GOT3 (cell line): ENCODE measurements at places on chromosomes 12 and 14.

DNA sequence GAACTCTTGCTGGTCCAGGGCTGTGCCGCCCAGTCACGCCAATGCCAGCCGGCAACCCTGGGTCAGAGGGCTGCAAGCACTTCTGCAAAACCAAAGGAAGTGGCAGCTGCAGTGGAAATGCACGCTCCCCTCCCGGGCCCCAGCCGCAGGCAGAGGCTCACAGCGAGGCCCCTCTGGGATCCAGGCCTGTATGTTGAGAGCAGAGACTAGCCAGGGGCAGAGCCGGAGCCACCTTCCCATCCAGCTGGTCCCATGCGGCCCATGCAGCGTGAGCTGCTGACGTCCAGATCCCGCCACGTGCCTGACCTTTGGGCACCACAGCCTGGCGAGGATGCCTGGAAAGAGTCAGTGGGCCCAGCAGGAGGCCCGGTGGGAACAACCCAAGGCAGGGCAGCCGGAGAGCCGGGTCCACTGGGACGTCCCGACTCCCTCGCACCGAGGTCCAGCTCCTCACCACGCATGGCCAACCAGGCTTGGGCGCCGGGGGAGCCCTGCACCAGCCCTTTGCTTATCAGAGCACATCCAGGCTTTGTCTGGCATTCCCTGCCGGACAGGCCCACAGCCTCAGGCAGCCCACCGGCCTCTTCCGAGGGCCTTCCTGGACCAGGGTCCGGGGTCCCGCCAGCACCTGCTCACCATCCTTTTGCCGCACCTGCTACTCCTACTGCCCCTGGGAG is 4.3 kb downstream of the GPR132 start:
- DNase-seq: no peak

GRCh38 chr14:46136456-46136855 is 515.1 kb downstream of the RPL10L start:
- no peak for DNase-seq

DNA sequence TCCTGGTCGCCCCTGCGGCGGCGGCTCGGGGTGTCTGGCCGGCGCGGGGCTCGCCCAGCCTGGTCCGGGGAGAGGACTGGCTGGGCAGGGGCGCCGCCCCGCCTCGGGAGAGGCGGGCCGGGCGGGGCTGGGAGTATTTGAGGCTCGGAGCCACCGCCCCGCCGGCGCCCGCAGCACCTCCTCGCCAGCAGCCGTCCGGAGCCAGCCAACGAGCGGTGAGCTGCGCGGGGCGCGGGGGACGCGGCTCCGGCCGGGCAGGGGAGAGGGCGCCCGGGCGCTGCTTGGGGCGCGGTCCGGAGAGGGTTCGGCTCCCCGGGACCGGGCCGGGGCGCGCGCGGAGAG is at the start of gene LGALS3:
TSS of gene LGALS3 (plus strand) at position 167 of the 342 bp plus-strand sequence. CDS start 8,122 bp downstream, outside the sequence.
- no peak for DNase-seq

DNA sequence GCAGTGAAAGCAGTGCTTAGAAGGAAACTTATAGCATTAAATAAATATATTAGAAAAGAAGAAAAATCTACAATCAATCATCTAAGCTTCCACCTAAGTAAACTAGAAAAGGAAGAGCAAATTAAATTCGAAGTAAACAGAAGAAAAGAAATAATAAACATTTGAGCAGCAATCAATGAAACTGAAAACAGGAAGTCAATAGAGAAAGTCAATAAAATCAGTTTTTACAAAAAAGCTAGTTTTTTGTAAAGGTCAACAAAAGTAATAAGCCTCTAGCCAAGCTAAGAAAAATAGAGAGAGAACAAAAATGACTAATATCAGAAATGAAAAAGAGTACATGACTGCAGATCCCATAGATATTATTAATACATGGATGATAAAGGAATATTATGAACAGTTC is 34.2 kb upstream of the KTN1 start:
- no peak for DNase-seq

DNA sequence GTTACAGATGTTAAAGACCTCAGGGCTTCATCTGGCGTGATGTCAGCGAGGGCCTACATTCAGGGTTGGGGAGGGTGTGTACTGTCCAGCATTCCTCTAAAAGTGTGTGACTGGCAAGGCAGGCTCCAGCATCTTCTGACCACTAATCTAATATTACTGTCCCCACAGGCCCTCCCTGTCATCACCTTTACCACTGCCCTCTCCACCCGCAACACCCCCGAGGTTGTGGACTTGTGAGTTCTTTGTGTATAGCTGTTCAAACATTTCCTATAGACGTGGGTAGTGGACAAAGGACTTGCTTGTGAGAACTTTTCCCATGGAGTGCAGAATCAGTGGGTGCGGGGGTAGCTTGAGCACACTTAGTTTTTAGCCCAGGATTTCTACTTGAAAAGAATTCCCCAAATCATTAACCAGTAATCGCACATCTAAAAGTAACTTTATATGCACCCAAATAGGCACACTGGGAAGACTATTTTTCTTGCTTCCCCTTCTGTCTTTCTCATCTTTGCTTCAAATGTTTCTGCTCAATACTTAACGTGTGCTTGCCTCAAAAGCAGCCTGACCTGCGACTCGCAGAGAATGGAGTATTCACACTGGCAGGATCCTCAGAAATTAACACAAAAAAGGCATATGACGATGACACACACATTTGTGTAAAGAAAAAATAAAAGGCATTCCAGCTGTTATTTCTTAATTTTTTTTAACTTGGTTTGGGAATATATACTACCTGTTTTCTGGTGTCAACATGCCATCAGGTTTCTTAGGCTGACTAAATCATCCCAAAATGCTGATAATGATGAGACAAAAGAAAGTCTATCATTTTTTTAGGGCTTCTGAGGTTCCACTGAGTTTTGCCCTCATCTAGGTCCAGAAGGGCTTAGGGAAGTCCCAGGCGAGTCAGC is 158.4 kb upstream of the HIF1A start:
- no peak for DNase-seq
